NCI-H2107 (cell line): ENCODE measurements at places on chromosomes 6 and 20.

DNA sequence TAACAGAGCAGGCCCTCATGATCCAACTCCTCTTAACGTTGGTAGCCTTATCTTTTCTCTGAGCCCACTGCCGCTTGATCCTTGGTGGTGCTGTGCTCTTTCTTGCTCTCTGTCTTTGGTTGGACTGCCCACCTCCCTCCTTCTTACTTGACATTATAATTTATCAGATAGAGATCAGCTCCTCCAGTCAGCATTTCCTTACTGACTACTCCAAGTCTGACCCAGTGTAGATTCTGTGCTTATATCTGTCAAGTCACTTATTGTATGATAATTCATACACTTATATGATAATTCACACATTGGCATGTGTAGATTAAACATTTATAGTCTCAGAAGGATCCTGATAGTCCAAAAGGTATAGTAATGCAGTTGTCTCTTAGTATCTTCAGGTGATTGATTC is 18.1 kb downstream of the PTPRA start:
- DNase-seq, result no peak

DNA sequence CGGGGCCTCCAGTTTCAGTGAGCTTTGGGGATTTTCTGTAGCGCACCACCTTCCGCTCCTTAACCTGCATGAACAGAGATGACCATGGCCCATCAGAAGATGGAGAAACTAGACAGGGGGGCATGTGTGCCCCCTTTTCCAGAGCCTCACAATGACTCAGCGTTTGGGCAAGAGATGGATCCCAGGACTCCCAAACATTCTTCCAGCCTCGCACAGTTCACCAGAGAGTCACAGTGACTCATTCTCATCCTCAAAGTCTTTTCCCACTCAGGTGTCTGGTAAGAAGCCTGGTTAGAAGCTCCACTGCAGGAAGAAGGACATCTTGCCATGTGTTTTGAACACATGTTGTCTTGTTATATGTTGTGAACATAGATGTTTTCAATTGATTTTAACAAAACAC is 76.2 kb upstream of the FRMD1 start:
- DNase-seq, result no peak

- no peak for DNase-seq
These were observed 154.5 kb downstream of the HACE1 start for GRCh38 chr6:104705095-104705707.

DNA sequence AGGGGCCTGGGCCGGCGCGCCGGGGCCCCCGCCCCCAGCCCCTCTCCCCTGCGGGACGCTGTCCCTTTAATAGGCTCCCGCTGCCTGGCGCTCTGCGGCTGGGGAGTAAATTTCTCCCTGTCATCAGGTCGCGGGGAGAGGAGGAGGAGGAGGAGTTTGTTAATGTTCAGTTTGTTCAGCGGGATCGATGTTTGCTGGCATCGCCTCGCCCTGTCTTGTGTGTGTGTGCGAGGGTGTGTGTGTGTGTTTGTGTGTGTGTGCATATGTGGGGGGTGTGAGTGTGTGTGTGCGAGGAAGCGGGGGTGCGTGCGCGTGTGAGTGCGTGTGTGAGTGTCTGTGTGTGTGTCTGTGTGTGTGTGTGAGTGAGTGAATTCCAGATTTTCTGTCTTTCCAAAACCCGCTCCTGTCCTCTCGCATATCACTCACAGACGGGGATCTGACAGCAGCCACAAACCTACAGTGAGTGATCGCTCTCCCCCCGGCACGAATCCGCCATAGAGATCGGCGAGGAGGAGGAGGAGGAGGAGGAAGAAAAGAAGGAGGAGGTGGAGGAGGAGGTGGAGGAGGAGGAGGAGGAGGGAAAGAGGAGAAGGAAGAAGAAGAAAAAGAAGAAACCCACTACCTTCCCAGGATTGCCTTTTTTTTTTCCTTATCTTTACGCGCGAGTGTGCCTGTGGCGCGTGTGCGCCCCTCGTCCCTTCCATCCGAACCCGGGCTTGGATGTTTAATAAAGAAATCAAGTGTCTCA is at the start of gene TSHZ2:
TSHZ2 (plus strand) TSS at position 169 of the 748 bp plus-strand sequence. CDS start 936 bp downstream, outside the sequence.
- no peak for DNase-seq

DNA sequence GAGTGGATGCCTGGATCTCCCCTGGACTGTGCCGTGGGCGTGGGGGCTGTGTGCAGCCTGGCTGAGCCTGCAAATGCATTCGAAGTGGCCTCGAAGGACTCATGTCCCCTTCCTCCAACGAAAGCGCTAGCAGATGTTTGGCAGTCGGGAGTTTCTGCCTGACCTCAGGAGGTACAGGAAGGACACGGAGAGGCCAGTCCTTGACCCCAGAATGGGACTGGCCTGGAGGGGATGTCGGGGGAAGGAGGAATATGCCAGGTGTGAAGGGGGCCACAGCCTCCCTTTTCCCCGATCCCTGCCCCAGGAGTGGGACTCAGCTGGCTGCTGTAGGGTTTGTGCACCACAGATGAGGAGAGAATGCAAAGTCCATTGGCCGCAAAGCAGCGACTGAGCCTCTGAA is 45.6 kb downstream of the APCDD1L start:
- no peak for DNase-seq

- no peak for DNase-seq
These were observed 101.1 kb upstream of the CLDN20 start for GRCh38 chr6:155162682-155163081.

DNA sequence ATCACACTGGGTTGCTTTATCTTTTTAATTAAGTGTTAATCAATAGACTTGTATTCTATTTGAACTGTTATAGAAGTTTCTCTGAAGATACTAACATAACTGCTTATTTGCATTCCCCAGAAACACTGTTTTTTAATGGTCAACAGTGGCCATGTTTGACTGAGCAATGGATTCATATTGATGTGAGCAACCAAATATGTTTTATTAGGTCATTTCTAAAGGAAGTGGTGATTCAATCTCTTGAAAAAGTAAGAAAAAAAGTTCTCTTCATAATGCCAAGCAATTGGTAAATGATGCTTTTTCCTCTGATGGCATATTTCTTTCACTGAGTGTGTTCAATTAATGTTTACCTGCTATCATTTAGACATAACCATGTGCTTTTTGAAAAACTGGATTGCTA is 593.0 kb upstream of the CITED2 start:
- no peak for DNase-seq

DNA sequence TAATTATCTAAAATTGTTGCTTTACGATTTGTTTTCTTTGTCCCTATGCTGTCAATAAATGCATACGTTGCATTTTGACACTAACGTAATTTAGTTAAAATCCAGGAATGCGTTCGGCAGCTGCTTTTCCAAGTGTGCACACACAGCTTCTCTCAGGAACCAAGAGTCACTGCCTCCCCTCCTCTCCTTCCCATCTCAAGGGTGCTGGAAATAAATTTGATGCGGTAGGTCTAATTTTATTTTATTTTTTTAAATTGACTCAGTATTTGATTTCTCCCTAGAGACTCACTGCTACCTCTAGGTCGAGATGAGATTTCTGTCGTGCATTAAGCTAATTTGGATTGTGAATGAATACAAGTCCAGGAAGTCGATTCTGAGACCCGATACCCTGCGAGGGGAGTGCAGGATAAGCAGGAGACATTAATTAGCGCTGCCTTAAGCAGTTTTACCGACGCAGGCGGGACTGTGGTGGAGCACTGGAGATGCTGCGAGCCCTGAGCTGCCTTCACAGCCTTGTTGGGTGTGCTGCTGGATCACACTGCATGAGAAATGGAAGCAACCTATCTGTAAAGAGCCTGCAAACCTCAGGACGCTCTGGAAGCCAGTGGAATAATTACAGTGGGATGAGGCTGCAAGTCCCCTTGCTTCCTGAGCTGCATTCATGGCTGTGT is 381.2 kb downstream of the C6orf118 start:
- no peak for DNase-seq

- DNase-seq, result no peak
These were observed 15.5 kb downstream of the COL9A3 start for GRCh38 chr20:62832212-62832922.

GRCh38 chr20:35120012-35120701 is 27.0 kb downstream of the EDEM2 start:
- DNase-seq, result no peak

DNA sequence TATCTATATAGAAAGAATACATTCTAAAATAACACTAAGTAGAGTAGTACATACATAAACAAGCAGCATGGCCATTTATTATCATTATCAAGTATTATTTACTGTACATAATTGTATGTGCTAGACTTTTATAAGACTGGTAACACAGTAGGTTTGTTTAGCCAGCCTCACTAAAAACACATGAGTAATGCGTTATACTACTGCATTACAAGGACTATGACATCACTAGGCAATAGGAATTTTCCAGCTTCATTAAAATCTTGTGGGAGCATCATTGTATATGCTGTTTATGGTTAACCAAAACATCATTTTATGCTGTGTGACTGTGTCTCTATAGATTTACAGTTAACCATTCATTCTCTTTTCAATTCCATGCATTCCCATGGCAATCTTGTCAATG is 131.7 kb upstream of the HDGFL1 start:
- DNase-seq, result no peak

DNA sequence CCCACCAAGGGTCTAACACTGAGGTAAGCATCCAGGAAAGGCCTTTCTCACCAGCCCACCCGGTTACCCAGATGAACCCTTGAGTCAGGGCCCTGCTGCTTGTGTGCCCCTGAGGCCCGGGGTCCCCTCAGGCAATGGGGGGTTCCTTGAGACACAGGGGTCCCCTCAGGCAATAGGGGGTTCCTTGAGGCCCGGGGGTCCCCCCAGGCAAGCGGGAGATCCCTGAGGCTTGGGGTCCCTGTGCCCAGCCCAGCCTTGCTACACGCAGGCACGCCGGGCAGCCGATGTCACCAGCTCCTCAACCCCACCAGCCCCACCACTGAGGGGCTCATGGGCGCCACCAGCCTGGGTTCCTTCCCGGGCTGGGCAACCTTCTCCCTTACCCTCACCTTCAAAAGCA is 247.2 kb downstream of the TTLL2 start:
- DNase-seq, result no peak

DNA sequence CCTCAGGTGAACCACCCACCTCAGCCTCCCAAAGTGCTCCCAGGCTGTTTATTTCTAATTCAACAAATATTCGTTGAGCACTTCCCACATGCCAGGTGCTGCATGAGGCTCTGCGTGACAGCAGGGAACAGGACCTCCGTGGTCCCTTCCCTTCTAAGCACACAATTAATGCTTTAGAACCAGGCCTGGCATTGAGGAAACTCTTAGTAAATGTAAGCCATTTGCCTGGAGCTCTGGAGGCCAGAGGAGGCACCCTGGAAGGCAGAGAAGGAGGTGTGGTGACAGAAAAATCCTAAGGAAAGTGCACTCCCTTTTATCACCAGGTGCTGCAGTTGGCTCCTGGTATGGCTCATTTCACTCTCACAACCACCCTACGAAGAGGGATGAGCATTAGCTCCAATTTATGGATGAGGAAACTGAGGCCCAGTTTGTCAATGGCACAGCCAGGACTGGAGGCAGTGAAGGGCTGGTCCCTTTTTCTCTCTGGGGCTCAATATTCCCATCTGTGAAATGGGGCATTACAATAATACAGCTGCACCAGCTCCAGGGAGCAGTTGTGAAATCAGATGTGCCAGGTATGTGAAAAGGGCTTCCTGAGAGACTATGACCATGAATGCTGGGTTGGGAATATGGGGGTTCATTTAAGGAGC is 8.1 kb upstream of the ID1 start:
- DNase-seq, result no peak

DNA sequence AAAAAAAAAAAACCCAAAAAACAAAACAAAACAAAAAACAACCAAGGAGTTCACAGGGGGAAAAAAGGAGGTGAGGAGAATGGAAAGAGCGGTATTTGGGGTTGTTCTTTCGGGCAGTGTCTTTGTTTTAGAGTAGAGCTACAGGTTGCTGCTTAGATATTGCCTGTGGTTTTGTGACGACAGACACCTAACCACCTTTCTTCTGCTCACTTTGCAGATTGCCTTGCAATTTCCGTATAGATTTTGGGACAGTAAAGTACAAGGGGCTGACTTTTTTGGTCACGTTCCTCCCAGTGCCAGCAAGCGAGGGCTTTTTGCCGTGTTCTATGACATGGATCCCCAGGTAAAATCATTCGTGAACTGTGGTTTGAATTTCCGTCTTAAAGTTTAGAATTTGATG is 50.9 kb downstream of the DEK start:
- DNase-seq, result no peak

- no peak for DNase-seq
These were observed 35.2 kb downstream of the NHSL1 start for GRCh38 chr6:138464085-138464484.

DNA sequence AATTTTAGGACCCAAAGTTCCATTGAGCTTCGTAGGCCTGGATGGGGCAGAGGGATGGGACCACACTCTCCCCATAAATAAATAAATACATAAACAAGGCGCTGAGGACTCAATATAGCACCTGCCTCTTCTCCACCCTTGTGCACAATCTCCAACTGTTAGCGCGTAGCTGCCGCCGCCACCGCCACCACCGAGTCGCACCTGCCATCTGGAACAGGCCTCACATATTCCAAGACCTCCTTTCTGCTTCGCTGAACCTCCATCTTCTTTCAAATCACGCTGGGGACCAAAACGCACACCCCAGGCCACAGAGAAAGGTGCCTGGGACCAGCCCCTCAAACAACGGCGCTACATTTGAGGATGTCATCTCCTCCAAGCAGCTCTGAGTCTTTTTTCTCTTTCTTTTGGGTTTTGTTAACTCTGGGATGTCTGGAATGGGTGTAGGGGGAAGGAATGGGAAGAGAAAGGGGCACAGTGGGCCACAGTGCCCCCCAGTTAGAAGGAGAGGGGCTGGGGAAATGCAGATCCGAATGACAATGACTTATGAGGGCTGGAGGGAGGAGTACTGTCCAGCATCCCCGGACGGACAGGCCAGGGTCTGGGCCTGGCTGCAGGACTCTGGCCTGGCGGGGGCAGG is 49.7 kb downstream of the NOL4L start:
- DNase-seq, result no peak

- no peak for DNase-seq
These were observed 10.8 kb downstream of the HLA-DQB2 start for GRCh38 chr6:32752580-32752979.

DNA sequence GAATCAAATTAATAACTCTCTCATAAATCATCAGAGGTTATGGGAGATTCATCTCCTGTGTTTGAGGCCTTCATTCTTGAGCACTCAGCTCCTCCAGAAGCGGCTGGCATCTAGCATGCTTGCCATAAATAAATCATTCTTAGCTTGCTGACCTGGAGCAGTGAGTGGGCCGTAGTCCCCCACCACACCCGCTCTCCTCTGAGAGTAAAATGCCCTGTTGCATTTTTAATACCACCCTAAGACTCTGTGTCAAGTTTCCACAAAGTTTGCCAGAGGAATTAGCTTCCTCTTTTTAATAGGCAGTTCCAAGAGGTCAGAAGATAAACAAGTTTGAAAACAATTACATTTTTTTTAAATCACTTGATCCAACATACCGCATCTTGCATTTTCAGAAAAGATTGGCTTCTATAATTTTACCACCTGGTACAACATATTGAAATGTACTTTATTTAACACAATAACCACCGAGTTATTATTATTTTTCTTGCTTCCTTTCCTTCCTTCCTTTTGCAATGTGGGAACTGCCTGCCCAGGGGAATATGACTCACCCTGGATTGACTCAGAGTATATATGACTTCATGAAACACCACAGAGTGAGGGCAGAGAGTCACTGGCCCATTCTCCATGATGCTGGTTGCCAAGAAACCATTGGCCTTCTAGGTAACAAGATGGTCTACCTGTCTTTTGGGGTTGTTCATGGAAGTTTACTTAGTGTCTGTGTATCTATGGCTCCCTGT is 29.4 kb upstream of the CLIC5 start:
- no peak for DNase-seq
